ENCODE measurements at places on chromosomes 16 and 17.

- no peak for DNase-seq
These were observed 4.7 kb upstream of the RFFL start for GRCh38 chr17:35068249-35068648.

- DNase-seq: no peak
These were observed 162.2 kb upstream of the TOM1L1 start for GRCh38 chr17:54738496-54738895.

DNA sequence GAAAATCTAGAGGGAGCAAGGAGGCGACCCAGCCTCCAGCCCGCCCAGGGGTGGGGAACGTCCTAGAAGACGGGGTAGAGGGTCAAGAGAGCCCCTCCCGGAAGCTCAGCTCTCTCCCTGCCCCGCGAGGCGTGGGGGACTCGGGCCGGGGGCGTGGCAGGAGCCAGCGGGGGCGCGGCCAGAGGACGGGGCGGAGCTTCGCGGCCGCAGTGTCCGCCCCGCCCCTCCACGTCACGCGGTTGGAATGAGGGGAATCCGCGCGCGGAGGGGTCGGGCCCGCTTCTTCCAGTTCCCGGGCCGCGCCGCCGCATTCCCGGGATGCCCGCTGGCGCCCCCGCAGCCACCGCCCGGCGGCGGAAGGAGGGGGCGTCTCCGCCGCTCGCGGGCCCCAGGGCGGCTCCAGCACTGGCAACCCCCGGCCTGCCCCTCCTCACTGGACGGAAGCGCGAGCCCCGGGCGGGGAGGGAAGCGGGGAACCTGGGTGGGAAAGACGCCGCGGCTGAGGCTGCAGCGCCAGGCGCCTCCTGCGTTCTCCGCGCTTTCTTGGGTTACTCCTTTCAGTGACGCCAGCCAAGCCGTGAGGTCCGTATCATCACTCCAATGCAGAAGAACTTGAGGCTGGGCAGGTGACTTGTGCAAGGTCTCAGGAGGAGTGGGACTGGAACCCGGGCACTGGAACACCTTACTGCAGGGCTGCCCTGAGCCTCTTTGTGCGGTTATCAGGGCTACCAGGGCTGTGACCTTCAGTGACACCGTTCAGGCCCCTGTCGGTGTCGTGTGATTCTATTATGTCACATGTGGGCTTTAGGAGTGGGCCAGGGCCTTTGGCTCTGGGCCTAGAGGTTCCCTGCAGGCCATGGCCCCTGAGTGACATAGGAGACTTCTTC, 4.3 kb downstream of the MYO1C start:
- DNase-seq: no peak

DNA sequence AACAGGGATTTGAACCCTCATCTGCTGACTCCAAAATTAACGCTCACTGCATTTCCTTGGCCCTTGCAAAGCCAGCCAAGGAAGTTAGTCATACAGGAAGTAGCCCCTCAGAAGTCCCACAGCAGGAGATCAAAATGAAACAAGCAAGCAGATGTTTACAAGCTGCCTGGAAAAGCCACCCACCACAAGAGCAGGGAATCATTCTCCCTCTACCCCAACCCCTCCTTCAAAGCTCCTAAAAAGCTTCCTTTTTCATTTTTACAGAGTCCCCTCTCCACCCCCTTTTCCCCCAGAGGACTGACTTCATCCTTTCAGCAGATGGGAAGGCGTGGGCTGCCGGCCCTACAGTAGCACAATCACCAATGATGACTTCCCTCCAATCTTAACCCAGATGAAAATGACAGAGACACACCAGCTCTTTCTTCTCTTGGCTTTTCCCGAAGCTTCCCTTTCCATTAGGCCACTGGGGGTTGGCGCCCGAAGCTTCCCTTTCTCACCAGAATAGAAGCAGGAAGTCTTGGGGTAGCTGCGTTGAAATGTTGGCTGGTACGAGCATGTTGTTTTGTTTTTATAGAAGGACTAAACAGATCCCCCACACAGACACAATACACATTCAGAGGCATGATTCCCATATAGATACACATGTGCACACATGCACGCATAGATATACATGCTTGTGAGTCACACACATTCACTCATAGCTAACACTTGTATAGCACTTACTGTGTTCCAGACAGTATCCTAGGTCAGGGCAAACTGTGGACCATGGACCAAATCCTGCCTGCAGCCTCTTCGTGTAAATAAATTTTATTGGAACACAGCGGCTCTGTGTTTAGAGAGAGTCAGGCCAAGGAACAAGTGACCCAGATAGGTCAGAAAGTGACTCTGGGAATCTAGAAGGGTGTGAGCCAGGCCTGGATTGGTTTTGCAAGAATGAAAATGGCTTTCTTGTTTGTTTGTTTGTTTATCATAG, 17.4 kb downstream of the ITPRIPL2 start:
- peak; percentile 78 for DNase-seq

- no peak for DNase-seq
These were observed 560 bp downstream of the TELO2 start for GRCh38 chr16:1493746-1494094.

DNA sequence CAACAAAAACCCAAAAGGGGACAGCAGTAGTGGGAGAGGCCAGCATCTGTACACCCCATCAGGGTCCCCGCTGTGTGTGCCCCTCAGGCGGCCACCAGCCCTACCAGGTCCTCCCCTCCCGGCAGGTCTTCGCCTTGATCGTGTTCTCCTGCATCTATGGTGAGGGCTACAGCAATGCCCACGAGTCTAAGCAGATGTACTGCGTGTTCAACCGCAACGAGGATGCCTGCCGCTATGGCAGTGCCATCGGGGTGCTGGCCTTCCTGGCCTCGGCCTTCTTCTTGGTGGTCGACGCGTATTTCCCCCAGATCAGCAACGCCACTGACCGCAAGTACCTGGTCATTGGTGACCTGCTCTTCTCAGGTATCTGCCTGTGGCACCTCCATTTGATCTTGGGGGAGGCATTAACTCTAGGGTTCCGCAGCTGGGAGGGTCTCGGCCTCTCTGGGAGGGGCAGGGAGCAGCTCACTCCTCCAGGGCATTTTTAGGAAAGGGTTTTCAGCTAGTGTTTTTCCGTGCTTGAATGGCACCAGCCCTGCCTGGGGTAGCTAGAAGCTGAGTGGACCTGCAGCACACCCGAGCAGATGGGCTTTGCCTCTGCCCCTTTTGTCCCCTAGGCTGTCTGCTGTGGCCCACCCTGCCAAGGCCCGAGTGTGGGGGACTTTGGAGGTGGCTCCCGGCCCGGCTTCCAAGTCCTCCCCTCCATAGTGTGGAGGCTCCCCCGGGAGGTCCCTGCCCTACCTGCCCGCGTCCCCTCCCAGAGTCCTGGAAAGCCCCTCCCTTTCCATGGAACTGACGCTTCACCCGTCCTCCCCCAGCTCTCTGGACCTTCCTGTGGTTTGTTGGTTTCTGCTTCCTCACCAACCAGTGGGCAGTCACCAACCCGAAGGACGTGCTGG, 2.6 kb downstream of the SYNGR2 start:
- DNase-seq: no peak

- no peak for DNase-seq
These were observed 17.5 kb downstream of the HDAC5 start for GRCh38 chr17:44105941-44106340.

- peak; percentile 43 for DNase-seq
These were observed 3.5 kb upstream of the ARMC5 start for GRCh38 chr16:31455601-31456314.

DNA sequence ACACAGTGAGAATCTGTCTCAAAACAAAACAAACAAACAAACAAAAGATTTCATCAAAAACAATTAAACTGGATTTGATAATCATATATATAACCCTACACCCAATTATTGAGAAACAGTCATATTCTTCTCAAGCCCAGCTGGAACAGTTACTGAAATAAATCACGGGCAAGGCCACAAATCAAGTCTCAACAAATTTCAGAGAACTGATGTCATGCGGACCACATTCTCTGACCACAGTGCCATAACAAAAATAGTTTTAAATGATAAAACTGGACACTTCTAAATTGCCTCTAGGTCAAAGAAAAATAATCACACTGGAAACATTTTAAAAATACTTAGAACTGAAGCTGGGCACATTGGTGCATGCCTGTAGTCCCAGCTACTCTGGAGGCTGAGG, 15.9 kb upstream of the PIK3R5 start:
- DNase-seq: no peak

GRCh38 chr16:22109258-22109898, 17.0 kb downstream of the VWA3A start:
- DNase-seq: no peak

GRCh38 chr16:62130101-62130500, 93.9 kb upstream of the CDH8 start:
- DNase-seq: no peak

DNA sequence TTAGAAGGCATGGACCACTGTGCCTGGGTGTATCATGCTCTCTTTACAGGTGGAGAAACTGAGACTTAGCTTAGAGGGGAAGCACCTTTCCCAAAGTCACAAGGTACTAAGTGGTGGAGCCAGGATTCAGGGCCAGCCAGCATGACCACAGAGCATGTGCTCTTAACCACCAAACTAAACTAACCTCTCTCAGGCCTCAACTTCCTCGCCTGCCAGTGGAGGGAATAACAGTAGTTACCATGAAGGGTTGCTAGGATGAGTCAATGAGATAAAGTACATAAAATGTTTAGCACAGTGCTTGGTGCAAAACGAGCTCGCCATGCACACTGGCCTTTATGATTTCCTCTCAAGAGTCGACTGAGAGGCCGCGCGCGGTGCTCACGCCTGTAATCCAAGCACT, 6.4 kb upstream of the MYO1C start:
- DNase-seq: peak; percentile 55

GRCh38 chr16:66604376-66605176, at the start of gene CMTM3:
Gene CMTM3, plus strand, starts transcription at chr16:66604704. Its CDS starts 102 bp downstream, at chr16:66604806.
- peak; percentile 73 for DNase-seq

DNA sequence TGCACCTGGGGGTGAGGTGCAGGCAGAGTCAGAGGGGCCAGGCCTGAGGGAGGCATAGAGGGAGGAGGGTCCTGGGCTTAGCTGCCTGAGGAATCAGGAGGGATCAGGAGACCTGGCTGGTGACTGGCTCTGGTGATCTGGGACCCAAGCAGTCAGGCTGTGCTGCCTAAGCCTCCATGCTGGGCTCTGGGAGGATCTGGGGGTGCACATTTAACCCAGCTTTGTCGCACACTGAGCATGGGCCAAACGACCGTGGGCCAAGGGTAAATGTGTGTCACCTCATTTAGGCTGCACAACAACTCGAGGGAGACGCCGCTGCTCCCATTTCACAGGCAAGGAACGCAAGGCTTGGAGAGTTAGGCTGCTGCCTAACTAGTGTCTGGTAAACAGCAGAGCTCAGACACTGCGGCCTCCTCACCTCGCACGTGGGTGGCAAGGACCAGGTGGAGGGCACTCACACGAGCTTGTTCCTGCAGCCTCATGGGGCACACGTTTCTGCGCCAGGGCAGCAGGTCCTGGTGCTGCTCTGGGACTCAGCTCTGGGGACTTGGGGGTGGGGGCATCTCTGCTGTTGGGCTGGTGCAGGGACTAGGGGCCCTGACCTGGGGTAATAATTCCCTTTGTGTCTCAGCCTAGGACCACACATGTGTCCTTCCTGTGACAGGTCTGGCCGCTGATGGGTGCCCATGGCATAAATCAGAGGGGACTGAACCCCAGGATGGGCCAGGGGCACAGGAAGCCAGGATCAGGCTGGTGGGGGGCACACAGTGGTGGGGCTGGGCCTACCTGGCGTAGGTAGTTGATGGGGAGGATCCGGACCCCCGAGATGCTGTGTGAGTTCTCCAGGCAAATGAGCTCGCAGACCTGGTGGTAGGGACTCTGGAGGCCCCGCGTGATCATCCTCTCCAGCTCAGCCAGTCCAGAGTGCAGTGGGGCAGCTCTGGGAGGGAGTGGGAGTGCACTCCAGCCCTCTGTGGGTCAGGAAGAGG, 18.7 kb downstream of the TMEM235 start:
- no peak for DNase-seq

DNA sequence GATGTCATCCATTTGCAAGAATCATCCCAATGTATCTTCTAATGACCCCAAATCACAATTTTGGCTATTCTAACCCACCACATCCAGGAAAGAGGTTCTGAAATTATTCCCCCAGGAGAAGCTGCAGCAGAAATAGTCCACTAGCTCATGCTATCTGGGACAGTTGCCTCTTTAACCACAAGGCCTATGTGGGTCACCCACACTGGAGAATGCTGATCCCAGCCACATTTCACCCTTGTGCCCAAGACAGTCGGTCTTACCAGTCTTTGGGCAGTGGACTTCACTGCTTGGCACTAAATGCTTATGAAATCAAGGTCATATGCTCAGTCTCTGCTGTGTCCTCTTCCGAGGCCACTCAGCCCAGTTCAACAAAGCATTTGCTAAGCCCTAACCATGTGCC, 27.0 kb downstream of the ABCC12 start:
- no peak for DNase-seq

Measured in KBM-7 (cell line).